ENCODE measurements at places on chromosomes 1 and 21.
A peak's percentile ranks its signal among the peaks of the same experiment; 100 is the strongest.

- peak; percentile 60 for DNase-seq
Observed at GRCh38 chr1:109478806-109479205, 4.9 kb upstream of the ATXN7L2 start.

DNA sequence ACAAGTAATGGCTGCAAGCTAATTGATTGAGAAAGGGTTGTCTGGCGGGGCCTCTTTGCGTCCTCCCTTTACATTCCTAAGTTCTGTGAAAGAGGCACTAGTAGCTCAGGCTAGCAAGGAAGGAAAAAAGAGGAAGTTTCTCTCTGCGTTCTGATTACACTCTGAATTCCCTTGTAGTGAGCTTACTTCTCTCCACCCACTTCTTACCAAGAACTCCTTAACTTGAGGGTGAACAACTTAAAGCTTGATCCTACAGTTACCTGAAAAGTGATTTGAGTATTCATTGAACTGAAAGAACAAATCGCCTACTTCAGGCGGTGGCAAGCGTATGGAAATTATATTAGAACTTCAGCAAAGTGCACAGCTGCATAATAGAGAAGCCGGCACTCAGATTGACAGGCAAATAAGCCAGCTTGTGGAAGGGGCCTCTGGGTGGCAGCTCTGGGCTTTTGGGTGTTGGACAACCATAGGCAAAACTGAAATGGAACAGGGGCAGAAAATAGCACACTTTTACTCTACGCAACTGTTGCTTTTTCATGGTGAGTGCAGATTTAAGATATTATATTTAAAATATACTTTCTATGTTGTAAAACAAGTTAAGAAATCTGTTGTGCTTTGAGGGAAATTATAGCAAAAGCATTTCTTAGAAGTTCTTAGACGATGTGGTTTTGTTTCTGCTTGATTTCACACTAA, 464.5 kb downstream of the USP25 start:
- no peak for DNase-seq

DNA sequence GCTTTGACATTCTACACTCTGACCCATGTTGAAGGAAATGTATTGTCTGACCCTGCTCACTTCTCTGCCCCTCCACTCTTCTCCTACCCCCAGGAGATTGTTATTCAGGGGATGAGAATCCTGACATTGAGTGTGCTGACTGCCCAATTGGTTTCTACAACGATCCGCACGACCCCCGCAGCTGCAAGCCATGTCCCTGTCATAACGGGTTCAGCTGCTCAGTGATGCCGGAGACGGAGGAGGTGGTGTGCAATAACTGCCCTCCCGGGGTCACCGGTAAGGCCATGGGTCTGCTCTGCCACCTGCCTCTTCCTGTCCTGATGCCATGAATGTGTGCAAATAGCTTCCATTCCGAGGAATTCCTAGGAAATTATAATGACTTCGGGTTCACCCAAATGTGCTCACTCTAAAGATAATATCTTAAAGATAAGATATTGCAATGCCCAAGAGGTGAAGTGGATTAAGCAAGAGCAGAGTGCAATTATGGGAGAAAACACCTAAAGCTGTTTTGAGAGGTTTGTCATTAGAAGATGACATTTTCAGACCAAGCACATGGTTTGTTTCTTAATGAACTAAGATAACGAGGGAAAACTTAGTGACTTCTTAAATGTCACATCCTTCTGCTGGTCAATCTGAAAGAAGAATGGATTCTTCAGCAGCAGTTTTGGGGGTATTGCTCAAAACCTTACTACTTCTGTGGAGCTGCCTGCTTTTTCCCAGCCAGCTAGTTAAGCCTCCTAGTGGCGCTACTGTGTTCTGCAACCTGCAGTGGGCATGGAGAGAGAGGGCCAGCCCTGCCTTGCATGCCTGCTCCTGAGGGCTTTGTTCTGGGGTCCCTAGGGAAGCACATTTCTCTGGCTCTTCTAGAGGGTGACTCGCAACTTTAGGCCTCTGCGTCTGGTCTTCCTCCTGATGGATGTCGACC, 41.6 kb downstream of the LAMC2 start:
- no peak for DNase-seq

DNA sequence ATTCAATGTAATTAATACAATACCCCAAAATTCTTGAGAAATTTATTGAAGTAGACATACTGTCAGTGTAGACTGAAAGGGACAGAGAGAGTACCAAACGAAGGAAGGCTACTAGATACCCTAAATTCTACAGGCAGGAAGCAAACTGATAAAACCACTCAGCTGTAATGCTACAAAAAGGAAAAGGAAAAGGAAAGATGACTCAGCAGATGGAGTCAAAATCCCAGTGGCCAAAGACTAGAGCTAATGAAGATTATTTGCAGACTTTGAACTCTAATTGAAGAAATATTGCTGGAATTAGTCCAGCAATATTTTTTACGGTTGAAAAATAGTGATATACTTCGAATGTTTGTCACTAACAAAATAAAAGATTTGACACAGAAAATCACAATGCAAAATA, 671.9 kb downstream of the BRINP3 start:
- no peak for DNase-seq

DNA sequence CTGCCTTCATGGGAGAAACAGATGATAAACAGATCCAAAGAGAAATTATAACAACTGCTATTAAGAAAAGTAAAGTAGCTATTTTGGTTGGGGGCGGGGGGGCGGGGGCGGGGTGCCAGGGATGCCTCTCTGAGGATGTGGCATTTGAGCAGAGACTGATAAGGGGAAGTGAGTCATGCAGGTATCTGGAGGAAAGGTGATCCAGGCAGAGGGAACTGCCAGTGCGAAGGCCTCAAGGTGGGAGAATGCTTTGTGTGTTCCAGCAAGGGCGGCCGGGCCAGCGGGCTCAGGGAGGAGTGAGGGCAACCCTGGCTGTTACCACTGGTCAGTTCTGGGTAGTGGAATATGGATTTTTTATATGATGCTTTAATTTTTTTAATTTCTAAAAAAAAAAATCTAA, 7.0 kb upstream of the TNFRSF1B start:
- DNase-seq = no peak

- no peak for DNase-seq
Observed at GRCh38 chr1:111742938-111743549, 3.8 kb upstream of the INKA2 start.

GRCh38 chr1:232319072-232319471, 310.9 kb downstream of the SIPA1L2 start:
- no peak for DNase-seq

GRCh38 chr1:39800471-39800835, 11.8 kb upstream of the BMP8B start:
- no peak for DNase-seq

- DNase-seq = peak; percentile 69
Observed at GRCh38 chr1:226634166-226634588, 85.6 kb downstream of the STUM start.

- no peak for DNase-seq
Observed at GRCh38 chr1:56627019-56627635, 18.0 kb upstream of the PRKAA2 start.

DNA sequence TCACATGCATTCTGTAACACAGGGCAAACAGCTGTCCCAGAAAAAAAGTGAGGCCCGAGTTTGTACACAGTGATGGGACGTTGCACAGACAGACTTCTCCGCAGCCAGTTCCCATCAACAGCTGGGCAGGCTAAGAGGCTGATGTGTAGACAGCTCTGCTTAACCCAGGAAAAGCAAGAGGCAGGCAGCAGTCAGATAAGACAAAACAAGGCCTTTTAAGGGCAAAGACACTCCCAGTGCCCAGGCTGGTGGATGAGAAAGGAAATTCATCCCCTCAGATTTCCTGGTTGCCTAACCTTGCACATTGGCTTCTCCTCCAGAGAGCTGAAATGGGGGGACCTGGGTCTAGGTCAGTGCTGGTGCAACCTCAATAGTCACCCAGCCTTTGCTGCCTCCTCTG, 17.2 kb upstream of the PHLDA3 start:
- no peak for DNase-seq

DNA sequence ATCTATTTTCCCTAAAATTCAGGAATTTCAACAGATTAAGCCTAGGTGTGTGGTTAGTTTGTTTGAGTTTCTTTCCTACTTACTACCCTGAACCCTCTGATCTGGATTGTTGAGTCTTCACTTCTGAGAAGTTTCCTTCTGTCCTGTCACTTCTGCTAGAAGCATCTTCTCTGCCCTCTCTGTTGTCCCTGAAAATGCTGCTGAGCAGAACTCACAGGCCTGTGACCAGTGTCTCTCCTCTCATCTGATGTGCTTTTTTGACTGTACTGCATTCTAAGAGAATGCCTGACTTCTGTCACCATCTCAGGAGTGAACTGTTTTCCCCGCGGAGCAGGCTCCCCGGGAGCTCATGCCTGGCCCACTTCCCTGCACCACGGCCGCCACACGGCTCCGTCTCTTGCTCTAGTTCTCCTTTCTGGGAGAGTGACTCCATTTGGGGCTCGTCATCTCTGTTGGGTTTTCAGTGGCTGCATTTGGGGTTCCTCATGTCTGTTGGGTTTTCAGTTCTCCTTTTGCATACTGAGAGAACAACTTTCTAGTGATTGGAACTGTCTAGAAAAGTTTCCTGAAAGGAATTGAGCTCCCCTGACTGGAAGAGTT, 77.9 kb downstream of the POFUT2 start:
- DNase-seq = no peak

GRCh38 chr1:201964261-201964660, 9.0 kb downstream of the TIMM17A start:
- DNase-seq = no peak

DNA sequence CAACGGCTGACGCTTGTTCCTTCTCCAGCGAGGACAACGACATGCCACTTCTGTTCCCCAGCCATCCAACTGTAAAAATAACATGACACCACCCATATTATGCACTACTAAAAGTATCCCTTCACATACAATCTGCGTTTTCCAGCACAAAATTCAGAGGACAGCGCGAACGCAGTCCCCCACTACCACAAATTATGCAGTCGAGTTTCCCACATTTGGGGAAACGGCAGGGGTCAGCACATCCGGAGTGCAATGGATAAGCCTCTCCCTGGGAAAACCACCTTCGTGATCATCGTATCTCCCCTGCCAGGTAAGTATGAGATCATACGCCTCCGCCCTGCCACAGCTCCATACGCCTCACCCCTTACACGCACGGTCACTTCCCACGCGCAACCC, 120.9 kb downstream of the PPIAL4G start:
- DNase-seq = no peak

DNA sequence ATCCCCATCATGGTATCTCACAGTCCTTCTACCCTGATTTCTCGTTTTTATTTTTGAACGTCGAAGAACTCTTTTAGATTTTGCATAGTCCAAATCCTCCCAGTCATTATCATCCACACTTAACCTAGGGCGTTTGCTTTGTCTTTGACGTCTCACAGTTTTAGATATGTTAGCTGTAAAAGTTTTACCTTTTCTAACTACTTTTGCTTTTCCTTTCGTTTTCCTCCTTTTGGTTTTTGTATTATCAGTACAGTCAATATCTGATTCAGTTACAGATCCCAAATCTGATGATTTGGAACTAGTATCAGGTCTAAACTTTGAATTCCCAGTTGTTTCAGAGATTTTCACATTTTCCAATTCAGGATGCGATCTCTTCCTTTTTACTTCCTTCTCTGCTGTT, 13.1 kb upstream of the PSMG1 start:
- no peak for DNase-seq

DNA sequence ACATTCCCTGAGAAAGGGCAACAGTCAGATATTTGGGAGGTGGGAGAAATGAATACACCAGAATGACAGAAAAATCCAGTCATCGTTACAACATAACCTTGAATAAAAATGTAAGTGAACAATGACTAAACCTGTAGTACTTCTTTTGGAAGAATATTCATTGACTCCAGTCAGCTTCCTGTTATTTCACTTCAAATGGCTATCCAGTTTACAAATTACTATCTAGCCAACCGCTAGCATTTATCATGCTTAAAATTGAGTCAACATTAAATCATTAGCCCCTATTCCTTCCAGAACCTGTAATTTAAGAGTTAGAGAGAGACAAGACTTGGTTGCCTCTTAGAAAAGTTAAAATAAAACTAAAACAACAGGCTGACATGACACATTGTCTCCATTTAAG, 33.6 kb downstream of the WLS start:
- DNase-seq = no peak

GRCh38 chr1:59218521-59219236, 78.2 kb upstream of the FGGY start:
- DNase-seq = no peak

GRCh38 chr1:7519861-7520395, 251.2 kb upstream of the VAMP3 start:
- no peak for DNase-seq

DNA sequence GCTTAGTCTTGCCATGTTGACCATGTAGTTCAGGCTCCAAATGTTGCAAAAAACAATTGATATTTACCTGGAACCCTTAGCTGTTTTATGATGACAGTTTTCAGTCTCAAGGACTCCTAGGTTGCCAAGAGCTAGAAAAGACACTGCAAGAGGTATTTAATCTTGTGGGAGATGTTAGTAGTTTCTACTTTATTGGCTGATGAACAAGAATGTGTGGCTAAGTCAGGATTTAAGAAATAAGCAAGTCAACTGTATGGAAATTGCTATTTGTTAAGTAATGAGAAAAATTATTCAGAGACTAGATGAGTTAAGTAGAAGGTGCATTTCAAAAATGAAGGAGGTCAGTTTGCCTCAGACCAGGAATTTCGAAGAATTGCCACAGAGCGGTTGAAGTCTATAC, 639.7 kb upstream of the USP24 start:
- DNase-seq = no peak

Data from mesothelial cell of epicardium (in vitro differentiated cells).